ENCODE measurements at places on chromosomes 13 and 19. TPM values are rescaled to one million over a fixed set of nuclear protein-coding genes. Genes with fewer than 3 reads are reported as not detected.

The LAIR1 gene
- total RNA-seq: 59.0 TPM

The SCEL gene
- not detected for total RNA-seq

The ZNF888 gene
- 6.9 TPM for total RNA-seq

The SPINT2 gene
- total RNA-seq: 7.3 TPM

DNA sequence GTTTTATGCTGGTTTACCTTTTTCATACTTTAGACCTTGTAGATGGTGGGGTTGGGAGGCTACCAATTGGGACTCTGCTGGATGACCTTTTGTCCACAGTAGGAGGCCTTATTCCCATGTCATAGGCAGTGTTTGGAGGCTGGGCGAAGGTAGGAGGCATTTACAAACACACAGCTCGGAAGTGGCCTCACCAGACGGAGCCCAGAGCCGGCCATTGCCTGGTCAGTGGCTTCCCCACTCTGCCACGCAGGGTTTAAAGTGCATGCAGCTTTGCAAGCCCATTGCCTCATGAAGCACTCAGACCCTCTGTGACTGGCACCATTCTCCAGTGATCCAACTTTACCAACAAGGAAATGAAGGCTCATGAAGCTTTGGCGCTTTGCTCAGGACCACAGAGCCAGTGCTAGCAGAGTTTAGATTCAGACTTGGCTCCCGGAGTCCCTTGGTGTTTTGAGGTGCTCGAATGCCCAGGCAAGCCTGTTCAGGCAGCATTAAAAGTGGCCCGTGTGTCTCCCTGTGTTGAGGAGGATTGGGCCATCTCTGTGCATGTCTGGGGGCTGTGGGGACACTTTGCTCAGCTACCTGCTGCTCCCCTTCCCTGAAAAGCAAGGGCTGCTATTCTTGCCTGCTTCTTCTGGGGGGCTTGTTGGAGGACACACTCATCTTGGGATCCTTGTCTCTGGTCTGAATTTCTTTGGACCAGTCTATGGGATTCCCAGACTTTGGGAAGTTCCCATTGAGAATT, 148.7 kb downstream of the ZNF536 start:
- no peaks in the 10 kb centered on the region for H3K4me1 ChIP-seq
- DNase-seq: no peak
- no peaks in the 10 kb centered on the region for H3K36me3 ChIP-seq
- H3K27ac ChIP-seq: no peak overlapping the region

- no peak overlapping the region for H3K27ac ChIP-seq
- H3K4me3 ChIP-seq: no peak overlapping the region
- H3K36me3 ChIP-seq: no peaks in the 10 kb centered on the region
- H3K27me3 ChIP-seq: no peaks in the 10 kb centered on the region
- H3K4me1 ChIP-seq: no peaks in the 10 kb centered on the region
Measured at GRCh38 chr13:112245179-112245724, 130.9 kb upstream of the SPACA7 start.

DNA sequence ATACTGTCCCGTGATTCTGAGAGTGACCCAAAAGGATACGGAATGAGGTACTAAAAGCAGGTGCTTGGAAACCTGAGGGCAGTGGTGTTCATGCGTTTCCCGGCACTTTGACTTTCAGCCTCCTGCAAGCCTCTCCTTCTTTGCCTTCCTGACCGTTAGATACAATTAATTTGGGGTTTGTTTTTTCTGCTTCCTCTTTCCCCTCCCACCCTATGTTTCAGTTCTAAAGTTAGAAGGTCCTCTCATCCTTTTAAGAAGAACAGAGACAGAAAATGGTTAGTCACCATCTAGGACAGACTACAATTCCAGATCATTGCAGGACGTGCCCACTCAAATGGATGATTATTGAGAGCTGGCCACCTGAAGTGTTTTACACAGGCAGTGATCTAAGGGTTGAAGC, 1.8 kb upstream of the LILRB4 start:
- H3K4me3 ChIP-seq: no peak overlapping the region
- peaks cover 2% of the 10 kb centered on the region for H3K27me3 ChIP-seq
- no peaks in the 10 kb centered on the region for H3K36me3 ChIP-seq
- no peak overlapping the region for H3K27ac ChIP-seq

- no peaks in the 10 kb centered on the region for H3K4me1 ChIP-seq
- no peaks in the 10 kb centered on the region for H3K36me3 ChIP-seq
- no peak overlapping the region for H3K4me3 ChIP-seq
- DNase-seq: no peak
Measured at GRCh38 chr13:108947551-108948030, 318.2 kb downstream of the MYO16 start.
